ENCODE measurements at places on chromosomes 12 and 14.

DNA sequence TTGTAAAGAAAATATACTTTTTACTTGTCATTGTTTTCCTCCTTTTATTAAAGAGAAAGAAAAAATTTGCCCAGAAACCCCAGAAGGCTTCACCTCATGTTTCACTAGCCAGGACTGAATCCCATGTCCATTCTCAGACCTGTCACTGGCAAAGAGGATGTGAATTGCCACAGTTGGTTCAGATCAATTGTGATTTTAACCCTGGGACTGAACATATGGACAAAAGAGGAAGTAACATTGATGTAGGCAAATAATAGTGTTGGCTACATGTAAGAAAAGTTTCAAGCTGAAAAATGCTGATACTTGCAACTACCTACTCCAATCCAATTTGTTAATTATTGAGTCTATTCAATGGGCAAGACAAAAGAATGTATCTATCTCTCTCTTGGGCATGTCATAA, 8.6 kb upstream of the CCDC196 start:
- no peak for DNase-seq

- DNase-seq, result no peak
Measured at GRCh38 chr12:110931315-110931728, 10.9 kb upstream of the MYL2 start.

GRCh38 chr12:48143898-48144297, 13.4 kb downstream of the ASB8 start:
- no peak for DNase-seq

DNA sequence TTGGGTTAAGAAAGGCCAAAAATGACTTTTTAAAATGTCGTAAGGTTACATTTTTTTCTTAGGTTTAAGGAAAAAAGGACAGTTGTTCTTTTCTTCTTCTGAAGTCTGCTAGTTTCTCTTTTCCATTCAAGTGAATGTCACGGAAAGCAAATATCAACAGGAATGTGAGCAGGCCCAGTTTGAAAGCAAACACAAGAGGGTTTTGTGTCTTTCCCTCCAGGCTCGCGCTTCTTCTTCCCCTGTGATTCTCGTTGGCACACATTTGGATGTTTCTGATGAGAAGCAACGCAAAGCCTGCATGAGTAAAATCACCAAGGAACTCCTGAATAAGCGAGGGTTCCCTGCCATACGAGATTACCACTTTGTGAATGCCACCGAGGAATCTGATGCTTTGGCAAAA, 85.4 kb downstream of the LRRK2 start:
- no peak for DNase-seq

DNA sequence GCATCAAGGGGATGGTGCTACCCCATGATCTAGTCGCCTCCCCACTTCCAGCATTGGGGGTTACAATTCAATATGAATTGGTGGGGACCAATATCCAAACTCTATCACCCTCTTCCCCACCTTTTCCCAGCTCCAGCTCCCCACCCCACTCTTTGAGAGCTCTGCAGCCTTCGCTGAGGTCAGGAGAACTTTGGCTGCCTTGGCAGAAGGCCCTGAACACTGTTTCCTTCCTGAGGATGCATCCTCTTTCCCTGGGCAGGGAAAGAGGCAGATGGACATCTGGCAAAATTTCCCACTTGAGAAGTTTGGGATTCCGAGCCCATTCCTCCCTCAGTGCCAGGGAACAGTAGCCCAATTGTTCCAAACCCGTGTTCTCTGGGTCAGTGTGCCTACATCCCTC, 169.1 kb downstream of the TSPAN9 start:
- no peak for DNase-seq

DNA sequence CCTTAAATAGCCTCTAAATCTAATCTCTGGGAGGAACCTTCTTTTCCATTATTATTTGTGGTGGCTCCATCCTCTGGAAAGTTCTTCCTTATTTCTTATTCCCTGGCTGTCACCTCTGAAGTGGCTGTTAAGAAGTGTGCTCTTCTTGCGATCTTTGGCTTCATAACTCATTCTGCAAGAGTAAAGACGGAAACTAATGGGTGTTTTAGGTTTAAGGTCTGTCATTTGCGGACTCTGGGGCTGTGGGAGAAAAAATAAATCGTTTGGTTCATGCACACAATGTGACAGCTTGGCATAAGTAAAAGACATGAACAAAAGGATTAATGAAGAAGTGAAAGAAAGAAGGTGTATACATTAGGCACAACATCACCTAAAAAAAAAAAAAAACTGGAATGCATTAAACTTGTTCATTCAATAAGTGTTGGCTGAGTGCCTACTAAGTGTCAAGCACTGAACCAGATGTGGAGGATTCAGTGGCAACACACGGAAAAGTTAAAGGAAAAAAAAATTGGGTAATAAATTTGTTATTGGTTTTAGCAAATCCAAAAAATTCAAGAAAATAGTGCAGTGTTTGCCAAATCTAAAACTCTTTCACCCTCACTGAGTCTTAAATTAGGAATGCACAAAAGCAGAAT, 99.5 kb downstream of the ERGIC2 start:
- DNase-seq, result no peak

DNA sequence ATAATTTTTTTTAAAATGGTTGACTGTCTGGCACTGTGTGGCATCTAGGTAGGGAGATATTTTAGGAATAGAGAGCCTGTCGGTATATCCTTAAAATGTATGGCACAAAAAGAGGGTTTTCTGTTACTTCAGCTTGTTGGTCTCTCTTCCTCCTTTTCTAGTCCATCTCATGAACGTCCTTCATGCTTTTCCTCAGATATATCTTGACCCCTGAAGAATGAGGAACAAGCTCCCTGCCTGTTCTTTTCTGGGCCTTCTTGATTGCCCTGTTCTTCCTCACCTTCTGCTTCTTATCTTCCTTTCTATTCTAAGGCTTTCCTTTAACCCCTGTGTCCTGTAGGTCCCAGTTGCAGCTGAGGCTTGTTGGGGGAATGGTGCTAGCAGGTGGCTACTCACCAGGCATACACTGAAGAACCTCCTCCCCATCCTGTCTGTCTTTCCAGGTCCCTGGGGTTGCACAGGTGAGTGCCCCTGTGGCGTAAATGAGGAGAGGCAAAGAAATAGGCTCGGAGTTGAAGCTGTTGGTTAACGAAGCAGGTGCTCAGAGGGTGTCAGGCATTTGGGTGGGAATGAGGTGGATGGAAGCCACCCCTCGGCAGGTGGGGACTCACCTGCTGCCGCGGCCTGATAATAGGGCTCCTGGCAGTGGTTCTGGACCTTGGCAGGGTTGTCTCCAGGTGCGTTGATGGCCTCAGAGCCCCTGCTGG, 7.2 kb upstream of the C1R start:
- no peak for DNase-seq

DNA sequence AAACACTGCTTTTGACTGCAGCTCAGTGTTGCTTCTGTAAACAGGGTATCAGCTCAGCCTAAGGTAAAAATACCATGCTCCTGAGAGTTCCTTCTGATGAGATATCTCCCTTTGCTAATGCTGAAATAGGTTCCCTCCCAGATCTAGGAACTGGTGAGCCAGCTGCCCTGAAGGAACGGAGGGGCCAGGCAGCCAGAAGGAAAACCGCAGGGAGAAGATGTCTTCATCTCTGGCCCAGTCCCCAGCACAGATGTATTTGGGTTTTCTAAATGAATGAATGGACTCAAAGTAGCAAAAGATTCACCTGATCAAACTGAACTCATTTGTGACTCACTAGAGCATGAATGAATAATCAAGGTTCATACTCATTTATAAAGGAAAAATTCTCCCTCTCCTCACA, 247.8 kb downstream of the MSRB3 start:
- DNase-seq, result no peak

- no peak for DNase-seq
Measured at GRCh38 chr12:5626151-5626550, 194.2 kb downstream of the NTF3 start.

Data from CD4-positive, alpha-beta T cell treated with Interleukin-4 for 1 hour (primary cell).